ENCODE measurements at places on chromosomes 6 and 20.

GRCh38 chr20:24617757-24618450 is 148.5 kb downstream of the SYNDIG1 start:
- DNase-seq, result no peak

DNA sequence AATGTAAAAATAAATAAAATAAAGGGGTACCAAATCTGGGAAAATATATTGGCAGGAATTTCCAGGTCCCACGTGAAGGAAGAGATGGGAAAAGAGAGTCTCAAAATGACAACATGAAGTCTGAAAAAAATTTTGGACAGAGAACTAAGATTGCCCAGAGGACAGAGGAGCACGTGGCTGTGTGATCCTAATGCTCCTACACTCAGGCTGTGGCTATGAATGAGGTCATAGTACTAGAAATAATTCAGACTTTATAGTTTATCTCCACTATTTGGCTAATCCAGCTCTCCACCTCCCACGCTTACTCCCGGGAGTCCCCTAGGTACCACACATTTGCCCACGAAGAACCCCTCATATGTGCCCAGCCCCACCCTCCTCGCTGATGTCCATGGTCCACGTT is 42.8 kb upstream of the STMND1 start:
- no peak for DNase-seq

- DNase-seq, result no peak
Observed at GRCh38 chr6:14118446-14118845, 874 bp downstream of the CD83 start.

GRCh38 chr6:71888756-71889340 is 2.5 kb downstream of the RIMS1 start:
- peak; percentile 12 for DNase-seq

GRCh38 chr20:36498386-36499179 is 42.7 kb upstream of the MYL9 start:
- DNase-seq, result no peak

DNA sequence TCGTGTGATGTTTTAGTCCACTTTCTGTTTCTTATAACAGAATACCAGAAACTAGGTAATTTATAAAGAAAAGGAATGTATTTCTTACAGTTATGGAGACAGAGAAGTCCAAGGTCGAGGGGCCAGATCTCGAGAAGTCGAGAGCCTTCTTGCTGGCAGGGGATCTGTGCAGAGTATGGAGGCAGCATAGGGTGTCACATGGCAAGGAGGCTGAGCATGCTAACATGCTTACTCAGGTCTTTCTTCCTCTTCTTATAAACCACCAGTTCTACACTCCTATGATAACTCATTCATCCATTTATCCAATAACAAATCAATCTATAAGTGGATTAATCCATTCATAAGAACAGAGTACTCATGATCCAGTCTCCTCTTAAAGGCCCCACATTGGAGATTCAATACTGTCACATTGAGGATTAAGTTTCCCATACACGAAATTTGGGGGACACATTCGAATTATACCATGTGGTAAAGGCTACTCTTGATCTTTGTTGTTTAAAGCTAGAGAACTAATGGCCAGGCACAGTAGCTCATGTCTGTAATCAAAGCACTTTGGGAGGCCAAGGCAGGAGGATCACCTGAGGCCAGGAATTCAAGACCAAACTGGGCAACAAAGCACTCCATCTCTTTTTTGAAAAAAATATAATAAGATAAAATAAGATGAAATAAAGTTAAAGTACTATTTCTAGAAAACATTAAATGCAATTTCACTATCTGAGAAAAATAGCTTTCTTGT is 2.1 kb downstream of the GOPC start:
- no peak for DNase-seq

GRCh38 chr20:50595988-50596693 is 86.0 kb downstream of the PTPN1 start:
- DNase-seq, result no peak

DNA sequence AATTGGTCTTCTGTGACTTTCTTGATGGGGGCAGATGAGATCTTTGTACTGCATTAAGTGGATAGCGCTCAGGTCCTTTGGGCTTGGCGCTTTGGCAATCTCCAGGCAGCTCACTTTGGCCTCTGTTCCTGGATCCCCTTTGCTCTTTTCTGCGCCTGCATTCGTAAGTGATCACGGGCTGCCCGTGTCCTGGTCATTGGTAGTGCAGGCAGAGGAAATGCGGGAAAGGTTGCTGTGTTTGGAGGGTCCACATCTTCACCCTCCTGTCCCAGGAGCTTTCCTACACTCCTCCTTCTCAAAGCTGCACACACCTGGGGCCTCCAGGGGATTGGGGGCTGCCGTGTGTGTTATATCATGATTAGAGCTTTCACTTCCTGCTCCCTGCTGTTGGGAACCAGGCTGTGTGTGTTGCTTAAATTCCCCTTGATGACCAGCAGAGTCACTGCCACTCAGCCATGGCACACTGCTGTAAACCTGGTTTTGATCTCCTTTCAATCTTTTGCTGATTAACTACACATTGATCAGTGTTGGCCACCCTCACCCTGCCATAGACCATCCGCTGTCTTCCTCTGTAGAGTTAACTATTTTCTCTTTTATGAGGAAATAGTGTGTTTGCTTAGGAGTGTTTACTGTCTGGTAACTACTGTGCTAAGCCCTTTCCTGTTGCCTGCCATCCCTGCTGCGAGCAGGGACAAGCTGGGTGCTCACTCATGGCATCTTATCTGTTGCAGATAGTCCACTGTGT is 13.0 kb upstream of the SNHG17 start:
- no peak for DNase-seq

DNA sequence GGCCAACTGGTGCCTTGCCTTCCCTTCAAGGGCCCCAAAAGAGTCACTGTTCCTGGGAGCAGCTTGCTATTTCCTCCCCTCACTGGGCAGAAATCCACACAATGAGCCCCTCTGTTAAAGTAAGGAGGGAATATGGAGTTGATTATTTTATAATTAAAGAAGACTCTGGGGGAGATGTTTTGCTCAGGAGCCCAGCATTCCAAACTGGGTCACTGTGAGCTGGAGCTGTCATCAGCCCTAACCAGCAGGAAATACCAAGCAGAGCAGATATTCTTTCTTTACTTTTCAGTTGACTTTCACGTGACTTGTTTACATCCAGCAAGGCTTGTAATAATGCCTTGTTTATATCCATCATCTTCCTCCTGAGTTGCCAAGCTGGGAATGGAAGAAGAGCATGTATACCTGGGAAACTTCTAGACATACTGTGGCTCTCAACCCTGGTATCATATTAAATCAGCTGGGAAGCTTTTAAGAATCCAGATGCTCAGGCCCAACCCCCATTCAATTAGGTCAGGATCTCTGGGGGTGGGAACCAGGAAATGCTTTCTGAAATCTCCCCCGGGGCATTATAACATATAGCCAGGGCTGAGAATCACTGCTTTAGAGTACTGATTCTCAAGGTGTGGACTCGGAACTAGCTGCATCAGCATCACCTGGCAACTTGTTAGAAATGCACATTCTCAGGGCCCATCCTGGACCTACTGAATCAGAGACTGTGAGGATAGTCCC is 175.6 kb upstream of the MYLIP start:
- no peak for DNase-seq

GRCh38 chr20:63502671-63503172 is 3.8 kb upstream of the EEF1A2 start:
- DNase-seq, result no peak

DNA sequence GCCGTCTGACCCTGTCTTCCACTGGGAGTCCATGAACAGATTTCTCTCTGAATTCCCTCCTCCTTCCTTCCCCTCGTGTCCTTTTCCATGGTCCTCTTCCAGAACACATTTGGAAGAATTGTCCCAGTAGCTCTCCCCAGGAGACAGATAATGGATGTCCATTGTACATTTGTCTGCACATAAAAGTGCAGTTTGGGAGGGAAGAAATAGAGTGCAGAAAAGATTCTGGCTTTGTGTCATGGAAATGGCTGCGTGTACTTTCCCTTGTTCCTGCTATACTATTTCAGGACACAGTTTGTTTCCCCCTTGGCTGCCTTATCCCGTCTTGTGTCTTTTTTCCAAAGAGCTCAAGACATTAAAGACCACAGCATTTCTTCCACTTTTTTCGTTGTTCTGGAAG is 127.6 kb downstream of the SYNDIG1 start:
- no peak for DNase-seq

GRCh38 chr20:41508335-41508734 is 109.8 kb downstream of the CHD6 start:
- DNase-seq, result no peak

DNA sequence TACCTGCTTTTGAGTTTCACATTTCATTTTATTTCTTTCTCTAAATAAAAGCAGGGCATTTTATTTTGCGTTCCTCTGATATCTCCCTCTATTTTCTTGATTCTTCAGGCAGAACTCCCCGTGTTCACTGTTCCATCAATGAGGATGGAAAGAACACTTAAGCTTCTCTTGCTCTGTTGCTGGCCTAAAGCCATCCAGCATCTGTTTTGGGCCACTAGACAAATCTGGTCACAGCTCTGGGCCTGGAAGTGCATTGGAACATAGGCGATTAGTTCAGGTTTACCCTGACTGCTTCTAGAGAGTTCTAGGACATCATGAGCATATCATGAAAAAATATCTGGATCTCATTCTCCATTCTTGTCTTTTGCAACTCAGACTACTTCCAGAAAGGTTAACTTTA is 611.2 kb downstream of the UTRN start:
- no peak for DNase-seq

GRCh38 chr20:50313827-50314677 is 123.4 kb downstream of the CEBPB start:
- DNase-seq, result no peak

DNA sequence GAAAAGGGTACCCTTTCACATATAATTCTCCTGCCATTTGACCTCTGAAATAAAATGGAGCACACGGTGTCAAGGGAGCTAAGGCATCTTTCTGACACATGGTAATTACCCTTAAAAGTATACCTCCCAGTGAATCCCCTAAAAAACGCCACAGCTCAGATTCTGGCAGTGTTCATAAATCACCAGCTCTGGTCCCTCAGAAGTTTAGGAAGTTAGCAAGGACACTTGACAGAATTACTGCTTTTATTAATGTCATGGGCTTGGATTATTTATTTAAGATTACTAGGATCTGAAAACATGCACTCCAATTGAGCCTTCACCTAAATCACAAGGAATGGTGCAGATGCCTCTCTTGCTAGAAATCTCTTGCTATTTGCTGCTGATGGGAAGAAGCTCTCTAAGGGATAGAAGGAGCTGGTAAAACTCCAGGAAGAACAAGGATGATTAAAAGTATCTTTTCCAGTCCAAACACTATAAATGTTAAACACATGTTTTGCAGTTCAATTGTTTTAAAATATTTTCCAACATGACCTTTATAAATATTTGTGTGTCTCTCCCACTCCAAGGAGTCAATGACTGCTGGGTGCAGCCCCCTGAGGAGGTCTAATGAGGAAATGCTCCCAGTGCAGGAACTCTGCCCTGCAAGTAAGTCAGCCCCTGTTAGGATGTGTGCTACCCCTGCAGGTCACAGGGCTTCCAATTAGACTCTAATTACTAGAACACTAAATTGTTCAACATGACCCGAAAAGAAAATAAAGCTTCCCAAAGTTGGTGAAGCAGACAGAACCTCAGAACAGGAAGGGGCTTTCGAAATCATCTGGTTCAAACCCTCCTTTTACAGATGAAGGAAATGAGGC is 230.3 kb downstream of the TFAP2A start:
- no peak for DNase-seq

DNA sequence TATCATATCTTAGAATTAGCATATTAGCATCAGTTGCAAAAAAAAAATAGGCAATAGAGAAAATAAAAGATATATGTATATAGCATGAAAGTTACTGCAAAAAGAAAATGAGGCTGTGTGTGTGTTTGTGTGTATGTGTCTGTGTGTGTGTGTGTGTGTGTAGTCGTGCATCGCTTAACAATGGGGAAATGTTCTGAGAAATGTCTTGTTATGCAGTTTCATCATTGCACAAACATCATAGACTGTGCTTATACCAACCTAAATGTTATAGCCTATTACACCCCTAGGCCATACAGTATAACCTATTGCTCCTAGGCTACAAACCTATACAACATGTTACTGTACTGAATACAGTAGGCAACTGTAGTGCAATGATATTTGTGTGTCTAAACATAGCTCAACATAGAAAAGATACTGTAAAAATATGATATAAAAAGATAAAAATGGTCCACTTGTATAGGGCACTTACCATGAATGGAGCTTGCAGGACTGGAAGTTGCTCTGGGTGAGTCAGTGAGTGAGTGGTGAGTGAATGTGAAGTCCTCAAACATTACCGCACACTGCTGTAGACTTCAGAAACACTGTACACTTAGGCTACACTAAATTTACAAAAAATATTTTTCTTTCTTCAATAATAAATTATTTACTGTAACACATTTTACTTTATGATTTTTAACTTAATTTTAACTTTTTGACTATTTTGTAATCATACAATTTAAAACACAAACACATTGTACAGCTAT is 805.1 kb downstream of the KIF16B start:
- no peak for DNase-seq

GRCh38 chr20:62063315-62063980 is 2.2 kb downstream of the TAF4 start:
- DNase-seq, result peak; percentile 23

DNA sequence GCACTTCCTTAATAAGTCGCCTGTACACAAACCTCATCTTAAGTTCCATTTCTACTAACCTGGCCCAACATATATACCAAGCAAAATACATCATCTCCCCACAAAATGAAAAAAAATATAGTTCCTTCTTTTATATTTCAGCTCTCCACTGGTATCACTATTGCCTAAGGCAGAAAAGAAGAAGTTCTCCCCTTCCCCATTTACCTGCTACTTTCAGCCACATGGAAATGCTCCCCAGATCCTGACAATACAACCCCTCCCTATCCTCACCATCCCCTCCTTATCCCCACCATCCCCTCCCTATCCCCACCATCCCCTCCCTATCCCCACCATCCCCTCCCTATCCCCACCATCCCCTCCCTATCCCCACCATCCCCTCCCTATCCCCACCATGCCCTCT is 175.7 kb downstream of the LINC00237 start:
- no peak for DNase-seq

DNA sequence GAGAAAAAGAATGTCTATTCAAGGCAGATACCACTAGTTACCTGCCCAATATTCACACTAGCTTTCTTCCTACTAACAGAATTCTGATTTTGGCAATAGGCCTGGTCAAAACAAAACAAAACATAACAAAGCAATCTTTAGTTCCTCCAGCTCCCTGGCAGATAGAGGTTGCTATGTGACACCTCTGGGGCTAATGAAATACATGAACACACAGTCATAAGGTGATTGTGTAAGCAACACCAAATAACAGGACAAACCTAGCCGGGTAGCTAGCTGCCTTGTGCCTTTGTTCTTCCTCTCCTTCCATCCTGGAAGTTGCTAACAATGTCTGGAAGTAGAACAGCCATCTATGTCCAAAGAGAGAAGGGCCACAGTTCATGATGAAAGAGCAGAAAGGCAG is 6.0 kb upstream of the HMGN3 start:
- no peak for DNase-seq

DNA sequence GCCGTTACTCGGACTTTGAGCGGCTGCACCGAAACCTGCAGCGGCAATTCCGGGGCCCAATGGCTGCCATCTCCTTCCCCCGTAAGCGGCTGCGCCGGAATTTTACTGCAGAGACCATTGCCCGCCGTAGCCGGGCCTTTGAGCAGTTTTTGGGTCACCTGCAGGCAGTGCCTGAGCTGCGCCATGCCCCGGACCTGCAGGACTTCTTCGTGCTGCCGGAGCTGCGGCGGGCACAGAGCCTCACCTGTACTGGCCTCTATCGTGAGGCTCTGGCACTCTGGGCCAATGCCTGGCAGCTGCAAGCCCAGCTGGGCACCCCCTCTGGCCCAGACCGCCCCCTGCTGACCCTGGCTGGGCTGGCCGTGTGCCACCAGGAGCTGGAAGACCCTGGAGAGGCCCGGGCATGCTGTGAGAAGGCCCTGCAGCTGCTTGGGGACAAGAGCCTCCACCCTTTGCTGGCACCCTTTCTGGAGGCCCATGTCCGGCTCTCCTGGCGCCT is 7.2 kb downstream of the SNX21 start:
- no peak for DNase-seq

Measured in amygdala (tissue), 56 donors.